ENCODE measurements at places on chromosomes 7 and 10. TPM values are rescaled to one million over a fixed set of nuclear protein-coding genes. Genes with fewer than 3 reads are reported as not detected.
A peak's percentile ranks its signal among the peaks of the same experiment; 100 is the strongest.

SFRP5 gene
- total RNA-seq = 3.7 TPM

MET gene
- total RNA-seq = 24.6 TPM

HMX3 gene
- not detected for total RNA-seq

GARS1 gene
- 56.5 TPM for total RNA-seq

MYPN gene
- total RNA-seq = not detected

SPDYE1 gene
- total RNA-seq = not detected

ZNF488 gene
- total RNA-seq = 0.12 TPM

AOAH gene
- 10.0 TPM for total RNA-seq

EPHB6 gene
- 17.7 TPM for total RNA-seq

WDR91 gene
- 41.4 TPM for total RNA-seq

TRDMT1 gene
- 13.4 TPM for total RNA-seq

- H3K4me1 ChIP-seq = no peaks in the 10 kb centered on the region
- H3K4me3 ChIP-seq = no peak overlapping the region
- no peaks in the 10 kb centered on the region for H3K36me3 ChIP-seq
- no peaks in the 10 kb centered on the region for H3K27me3 ChIP-seq
These were observed 107.0 kb downstream of the VIM start for GRCh38 chr10:17335065-17335464.

DNA sequence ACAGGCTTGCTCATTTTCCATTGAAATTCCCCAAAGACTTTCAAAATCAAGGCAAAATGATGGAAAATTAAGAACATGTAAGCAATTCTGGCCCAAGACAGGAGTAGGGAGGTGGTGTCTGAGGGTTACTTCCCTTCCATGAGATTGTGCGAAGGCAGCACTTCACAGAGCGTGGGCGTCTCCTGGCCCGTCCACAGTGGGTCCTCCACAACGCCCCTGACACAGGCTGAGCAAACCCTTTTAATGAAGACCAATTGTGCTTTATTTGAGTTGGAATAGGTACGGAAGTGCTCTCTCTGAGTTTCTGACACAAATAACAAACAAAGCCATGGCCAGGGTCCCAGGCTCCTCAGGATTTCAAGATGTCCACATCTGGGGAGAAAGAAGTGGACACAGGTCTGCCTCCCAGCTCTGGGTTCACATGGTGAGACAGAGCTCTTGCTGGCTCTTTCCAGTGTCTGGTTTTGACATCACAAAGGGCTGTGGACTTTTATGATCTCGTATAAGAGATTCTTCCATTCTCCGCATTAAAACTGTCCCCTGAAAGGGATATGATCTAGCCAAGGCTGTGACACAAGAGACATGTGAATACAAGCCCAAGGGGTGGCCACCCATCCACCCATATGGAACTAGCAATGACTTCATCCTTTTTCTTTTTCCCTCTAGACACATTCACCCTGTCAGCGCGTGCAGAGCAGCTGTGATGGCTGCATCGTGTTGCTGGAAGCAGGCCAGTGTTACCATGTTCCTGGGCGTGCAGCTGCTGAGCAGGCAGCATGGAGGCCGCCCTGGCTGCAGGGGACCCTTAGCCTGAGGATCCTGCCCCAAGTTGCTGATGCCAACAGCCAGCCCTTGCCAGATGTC, 145.6 kb downstream of the ADAM12 start:
- no peaks in the 10 kb centered on the region for H3K36me3 ChIP-seq
- H3K4me3 ChIP-seq = no peak overlapping the region
- no peak for DNase-seq
- H3K4me1 ChIP-seq = no peaks in the 10 kb centered on the region
- H3K27ac ChIP-seq = no peak overlapping the region

- H3K4me3 ChIP-seq = no peak overlapping the region
- no peaks in the 10 kb centered on the region for H3K36me3 ChIP-seq
- no peak for DNase-seq
- H3K27ac ChIP-seq = no peak overlapping the region
- H3K4me1 ChIP-seq = no peaks in the 10 kb centered on the region
These were observed 94.2 kb upstream of the SLC25A13 start for GRCh38 chr7:96416116-96416515.

DNA sequence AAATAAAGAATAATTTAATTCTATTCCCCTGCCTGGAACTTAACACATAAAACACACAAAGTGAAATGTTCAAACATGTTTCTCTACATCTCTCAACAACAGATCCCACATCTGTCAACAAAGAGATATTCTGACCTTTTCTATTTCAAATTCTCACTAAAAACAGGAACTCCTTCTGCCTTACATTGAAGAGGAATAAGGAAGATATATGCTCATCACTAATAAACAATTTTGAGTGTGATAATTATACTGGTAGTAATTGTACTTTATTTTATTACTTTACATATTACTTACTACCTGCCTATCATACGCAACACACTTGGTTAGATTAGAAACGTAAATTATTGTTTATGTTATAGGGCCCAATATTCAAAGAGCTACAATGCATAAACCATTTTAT, 13.4 kb downstream of the AKR1C2 start:
- no peaks in the 10 kb centered on the region for H3K4me1 ChIP-seq
- H3K36me3 ChIP-seq = no peaks in the 10 kb centered on the region
- no peak overlapping the region for H3K27ac ChIP-seq
- no peak overlapping the region for H3K4me3 ChIP-seq
- no peak for DNase-seq

DNA sequence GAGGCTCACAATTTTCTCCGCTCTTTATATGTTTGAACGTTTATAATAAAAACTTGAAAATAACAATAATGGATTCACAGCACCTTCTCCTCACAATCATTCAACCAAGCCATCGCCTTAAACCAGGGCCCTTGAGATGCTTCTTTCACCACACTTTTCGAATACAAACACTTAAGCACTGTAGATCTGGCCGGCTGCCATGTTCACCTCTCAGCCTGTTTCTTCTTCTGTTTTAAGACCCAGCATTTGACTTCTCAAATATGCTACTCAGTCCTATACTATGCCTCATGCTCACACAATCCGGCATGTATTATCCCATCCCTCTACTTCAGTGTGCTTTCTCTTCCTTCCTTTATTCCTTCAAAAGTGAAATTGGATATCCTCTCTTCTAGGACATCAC, 280.6 kb downstream of the TFEC start:
- no peaks in the 10 kb centered on the region for H3K4me1 ChIP-seq
- no peak for DNase-seq
- H3K36me3 ChIP-seq = no peaks in the 10 kb centered on the region
- H3K27me3 ChIP-seq = no peaks in the 10 kb centered on the region
- no peak overlapping the region for H3K27ac ChIP-seq

DNA sequence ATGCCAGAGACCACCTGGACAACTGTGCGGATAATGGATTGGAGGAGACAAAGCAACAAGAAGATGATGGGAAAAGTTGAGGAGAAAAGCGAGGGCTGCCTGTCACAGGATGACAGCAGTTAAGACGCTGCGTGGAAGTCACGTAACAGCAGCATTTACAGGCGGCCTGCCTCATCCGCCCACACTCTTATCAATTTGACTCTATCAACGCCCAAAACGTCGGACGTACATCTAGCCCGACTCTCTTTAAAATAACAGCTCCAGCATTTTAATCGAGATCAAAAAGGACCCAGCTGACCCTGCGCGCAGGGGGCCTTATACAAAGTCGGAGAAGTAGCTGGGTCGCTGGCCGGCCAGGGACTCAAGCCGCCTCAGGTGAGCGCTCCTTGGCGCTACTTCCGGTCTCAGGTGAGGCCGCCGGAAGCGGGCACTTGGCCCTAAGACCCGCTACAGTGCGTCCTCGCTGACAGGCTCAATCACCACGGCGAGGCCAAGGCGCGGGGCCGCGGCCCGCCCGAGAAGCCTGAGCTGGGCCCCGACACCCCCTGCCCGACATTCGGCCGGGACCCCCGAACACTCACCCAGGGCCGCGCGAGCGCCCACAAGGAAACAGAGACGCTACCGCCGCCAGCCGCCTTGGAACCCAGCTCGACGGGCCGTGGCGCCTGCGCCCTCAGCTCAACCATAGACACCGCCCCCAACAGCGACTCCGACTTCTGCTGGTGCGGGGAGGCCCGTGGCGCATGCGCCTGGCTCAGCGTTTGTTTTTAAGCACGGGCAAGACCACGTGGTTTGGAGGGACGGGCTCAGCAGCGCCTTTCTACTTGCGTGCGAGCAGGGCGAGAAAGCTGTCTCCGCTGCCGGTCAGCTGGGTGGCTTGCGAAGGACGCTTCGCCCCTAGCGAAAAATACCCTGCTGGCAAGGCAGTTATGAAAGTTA, at the start of gene ERCC6:
ERCC6 (minus strand) TSS at position 741 of the 939 bp plus-strand sequence.
- peak; percentile 99 for DNase-seq
- peaks cover 3% of the 10 kb centered on the region for H3K4me1 ChIP-seq
- H3K36me3 ChIP-seq = no peaks in the 10 kb centered on the region
- no peaks in the 10 kb centered on the region for H3K27me3 ChIP-seq
- peak within 1 kb of the TSS; percentile 80 for H3K4me3 ChIP-seq

DNA sequence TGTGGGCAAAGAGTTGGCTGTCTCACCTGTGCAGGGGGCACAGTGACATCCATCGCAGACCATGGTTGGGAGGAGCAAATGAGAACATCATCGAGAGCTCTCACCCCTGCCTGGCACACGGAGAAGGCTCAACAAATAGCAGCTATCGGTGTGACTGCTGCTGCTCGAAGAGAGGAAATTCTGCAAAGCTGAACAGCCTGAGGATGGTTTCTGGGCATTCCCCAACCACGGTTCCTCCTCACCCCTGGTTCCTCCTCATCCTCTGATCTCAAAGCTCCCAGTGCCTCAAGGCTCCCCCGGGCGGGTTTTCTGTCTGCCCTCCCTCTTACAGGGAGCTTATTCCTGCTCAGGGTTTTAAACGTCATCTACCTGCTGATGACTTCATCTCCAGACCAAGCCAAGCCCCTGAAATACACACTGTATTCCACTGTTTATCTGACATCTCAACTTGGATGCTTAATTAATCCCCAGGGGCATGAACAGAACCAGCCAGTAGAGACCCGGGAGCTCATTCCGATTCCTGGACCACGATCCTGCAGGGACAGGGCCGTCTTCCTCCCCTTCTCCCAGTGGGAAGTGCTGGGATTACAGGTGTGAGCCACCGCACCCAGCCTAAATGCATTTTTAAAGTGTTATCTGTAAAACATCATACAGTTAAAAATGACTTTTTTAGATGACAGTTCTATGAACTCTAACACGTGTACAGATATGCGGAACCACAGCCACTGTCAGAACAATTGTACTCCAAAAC, 19.5 kb upstream of the NOM1 start:
- no peaks in the 10 kb centered on the region for H3K4me1 ChIP-seq
- DNase-seq = no peak
- H3K27me3 ChIP-seq = no peaks in the 10 kb centered on the region
- H3K36me3 ChIP-seq = no peaks in the 10 kb centered on the region

DNA sequence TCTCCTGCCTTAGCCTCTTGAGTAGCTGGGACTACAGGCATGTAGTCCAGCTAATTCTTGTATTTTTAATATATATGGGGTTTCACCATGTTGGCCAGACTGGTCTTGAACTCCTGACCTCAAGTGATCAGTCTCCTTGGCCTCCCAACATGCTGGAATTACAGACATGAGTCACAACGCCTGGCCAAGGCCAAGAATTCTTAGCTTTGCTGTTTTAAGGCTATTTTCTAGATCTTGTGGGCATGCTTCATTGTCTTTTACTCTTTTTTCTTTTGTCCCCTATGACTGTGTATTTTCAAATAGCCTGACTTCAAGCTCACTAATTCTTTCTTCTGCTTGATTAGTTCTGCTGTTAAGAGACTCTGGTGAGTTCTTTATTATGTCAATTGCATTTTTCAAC, 56.4 kb upstream of the TAS2R16 start:
- no peak overlapping the region for H3K27ac ChIP-seq
- no peaks in the 10 kb centered on the region for H3K36me3 ChIP-seq
- H3K27me3 ChIP-seq = no peaks in the 10 kb centered on the region
- H3K4me1 ChIP-seq = no peaks in the 10 kb centered on the region

DNA sequence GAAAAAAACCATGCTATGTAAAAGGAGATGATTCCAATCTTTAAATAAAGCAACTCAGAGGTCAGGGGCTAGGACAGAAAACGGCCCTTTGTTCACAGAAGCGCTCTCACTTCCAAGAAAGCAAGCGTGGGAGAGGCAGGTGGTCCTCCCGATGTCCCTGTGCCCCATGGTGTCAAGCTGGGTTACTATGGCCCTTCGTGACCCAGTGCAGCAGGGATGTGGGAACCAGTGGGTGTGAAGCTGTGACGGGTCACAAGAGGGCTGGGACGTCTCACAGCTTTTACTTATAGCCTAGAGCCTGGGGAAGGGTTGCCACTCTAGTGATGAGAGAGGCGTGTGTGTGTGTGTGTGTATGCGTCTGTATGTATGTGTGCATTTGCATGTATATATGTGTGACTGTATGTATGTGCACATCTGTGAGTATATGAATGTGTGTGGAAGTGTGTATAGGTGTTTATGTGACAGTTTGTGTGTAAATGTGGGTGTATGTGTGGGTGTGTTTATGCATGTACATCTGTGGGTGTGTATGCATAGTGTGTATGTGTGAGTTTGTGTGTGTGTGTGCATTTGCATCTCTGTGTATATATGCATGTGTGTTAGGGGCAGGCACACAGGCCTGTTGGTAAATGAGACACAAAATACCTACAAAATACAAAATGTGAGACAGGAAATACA, 25.2 kb downstream of the HTRA1 start:
- no peaks in the 10 kb centered on the region for H3K36me3 ChIP-seq
- H3K4me1 ChIP-seq = no peaks in the 10 kb centered on the region
- DNase-seq = no peak
- no peak overlapping the region for H3K27ac ChIP-seq
- H3K27me3 ChIP-seq = no peaks in the 10 kb centered on the region

- peaks cover 2% of the 10 kb centered on the region for H3K4me1 ChIP-seq
- H3K4me3 ChIP-seq = no peak overlapping the region
- DNase-seq = no peak
These were observed 1.7 kb upstream of the ST7 start for GRCh38 chr7:116951366-116952292.

- H3K4me3 ChIP-seq = no peak overlapping the region
- no peaks in the 10 kb centered on the region for H3K36me3 ChIP-seq
- no peaks in the 10 kb centered on the region for H3K27me3 ChIP-seq
- no peak for DNase-seq
- H3K27ac ChIP-seq = no peak overlapping the region
- no peaks in the 10 kb centered on the region for H3K4me1 ChIP-seq
These were observed 31.3 kb upstream of the TPST1 start for GRCh38 chr7:66173856-66174255.

All from aorta (tissue), 5 donors.